ENCODE measurements at places on chromosomes 6 and 20.

DNA sequence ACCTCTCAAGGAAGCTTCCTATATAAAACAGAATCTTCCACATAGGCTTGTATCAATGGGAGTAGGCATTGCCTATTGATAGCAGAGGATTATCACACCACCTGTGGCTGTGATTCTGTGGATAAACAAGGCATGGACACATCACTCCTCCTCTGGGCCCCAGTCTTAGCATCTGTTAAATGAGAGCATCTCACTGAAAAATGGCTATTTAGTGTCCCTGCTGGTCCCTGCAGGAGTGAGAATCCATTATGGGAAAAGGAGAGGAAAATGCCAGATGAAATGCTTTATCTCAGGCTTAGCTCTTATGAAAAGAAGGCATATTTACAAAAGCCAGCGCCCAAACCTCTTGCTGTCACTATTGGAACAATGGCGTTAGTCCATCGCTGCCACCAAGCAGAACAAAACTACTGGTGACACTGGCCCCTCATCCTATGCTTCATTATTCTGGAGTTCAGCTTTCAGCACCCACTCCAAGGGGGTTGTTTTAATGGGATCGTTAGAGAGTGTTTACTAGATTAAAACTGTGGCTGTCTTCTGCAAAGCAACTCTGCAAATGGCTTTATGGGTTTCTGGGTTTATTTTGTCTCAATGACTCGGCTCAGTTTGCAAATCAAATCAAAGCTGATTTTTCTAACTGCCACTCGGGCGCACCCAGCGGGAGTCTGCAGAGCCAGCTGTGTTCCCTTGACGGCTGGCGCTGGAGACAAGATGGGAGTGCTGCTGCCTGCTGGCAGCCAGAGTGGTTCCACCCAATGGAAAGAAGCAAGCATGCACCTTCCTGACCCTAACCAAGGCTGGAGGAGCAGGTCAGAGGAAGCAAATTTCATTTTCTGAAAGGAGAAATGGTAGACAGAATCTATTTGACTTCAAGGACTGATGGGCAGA, 658.8 kb upstream of the CHD6 start:
- no peak for DNase-seq

GRCh38 chr6:161536224-161536630, 262.4 kb upstream of the AGPAT4 start:
- no peak for DNase-seq

DNA sequence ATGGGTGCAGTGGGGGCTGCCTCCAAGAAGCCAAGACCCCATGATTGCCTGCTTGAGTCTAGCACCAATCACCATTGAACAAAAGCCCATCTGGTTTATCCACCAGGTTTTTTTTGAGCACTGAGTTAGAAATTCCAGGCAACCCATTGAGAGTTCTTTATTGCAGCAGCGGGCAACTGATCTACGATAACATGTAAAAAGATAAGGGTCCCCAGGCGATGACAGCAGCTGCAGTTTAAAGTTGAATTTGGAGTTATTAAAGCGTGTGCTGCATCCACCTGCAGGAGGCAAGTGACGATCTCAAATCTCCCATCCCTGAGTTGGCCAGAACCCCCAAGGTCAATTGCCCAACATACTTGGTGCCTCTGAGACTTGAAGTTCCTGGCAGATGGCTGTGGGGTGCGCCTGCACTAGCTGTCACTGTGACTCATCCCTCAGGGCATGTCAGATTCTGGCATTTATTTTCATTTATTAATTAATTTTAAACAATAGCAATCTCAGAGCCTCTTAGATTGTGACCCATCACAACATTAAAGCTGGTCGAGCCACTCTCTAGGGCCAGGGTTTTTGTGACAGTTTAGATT, 290.4 kb upstream of the SULF2 start:
- DNase-seq: no peak

GRCh38 chr20:29326376-29327070, 1930.9 kb upstream of the DEFB115 start:
- no peak for DNase-seq

GRCh38 chr6:161498359-161498758, 224.5 kb upstream of the AGPAT4 start:
- DNase-seq: peak; percentile 17

DNA sequence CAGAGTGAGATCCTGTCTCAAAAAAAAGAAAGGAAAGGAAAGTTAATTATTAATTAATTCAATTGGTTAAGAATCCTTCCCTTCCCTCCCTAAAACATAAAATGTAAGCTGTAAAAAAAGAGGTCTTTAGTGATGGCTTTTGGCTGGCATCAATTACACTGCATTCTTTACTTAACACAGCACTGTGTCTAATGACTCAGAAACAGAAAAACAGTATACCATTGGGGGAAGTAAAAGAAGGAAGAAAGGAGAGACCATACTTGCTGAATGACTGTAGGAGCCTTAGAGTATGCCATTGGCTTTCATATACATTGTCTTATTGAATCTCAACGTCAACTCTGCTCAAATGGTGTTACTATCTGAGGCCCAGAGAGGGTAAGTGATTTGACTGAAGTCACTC, 18.3 kb upstream of the CITED2 start:
- DNase-seq: no peak

DNA sequence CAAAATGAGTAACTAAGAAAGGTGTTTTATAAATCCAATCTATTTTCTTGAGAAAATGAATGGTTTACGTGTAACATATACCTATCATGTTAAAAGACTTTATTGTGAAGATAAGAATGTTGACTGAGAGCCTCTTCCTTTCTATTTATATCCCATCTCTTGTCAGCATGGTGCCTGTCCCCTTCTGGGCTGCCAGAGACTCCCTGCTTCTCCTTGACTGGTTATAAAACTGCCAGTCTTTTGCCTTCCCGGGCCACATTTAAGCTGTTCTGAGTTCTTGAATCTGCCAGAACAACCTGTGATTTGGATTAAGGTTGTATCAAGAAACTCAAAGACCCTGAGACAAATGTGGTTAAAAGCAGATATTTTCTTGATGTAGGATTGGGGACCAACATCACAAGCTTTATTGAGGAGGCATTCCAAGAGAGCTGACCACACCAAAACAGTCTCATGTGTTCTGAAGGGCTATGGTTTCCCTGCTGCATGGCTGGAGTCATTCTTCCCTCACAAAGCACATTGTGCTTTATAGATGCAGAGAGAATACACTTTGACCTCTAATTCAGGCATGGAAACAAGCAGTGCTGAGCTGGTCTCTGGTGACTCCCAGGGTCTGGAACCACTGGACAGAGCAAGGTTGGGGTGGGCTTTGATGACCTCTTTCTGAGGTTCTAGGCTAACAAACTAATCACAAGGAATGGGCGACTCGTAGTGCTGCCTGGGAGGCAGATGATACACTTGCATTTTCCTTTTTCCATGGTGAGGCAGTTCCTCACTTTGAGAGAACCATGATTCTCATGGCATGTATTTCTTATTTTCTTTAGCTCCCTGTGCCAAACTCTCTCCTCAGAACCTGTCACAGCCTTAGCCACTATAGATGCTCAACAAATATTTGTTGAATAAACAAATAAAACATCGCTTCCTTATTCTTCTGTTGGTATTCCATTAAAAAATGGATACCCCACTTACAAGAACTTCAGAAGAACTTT, 205.0 kb upstream of the PREP start:
- DNase-seq: no peak
